ENCODE measurements at places on chromosomes 11 and 22.

DNA sequence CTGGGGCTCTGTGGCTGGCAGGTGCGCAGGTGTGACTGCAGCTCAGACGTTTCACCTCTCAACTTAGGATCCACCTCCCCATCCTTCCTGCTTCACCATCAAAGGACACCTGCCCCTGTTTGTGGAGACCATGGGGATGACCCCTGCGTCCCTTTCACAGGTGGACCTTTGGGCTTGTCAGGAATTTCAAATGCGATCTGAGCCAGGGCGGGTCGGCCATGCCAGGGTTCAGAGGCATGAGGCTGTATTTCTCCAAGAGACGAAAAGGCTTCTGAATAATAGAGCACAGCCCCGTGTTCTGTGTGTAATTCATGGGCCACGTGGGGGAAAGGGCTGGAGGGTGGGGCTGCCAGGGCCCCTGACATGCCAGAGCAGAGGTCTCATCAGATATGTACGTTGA is 668.0 kb downstream of the BRD1 start:
- no peaks in the 10 kb centered on the region for H3K36me3 ChIP-seq
- peaks cover 20% of the 10 kb centered on the region for H3K27me3 ChIP-seq
- no peaks in the 10 kb centered on the region for H3K4me1 ChIP-seq
- ATAC-seq = no peak
- no peak overlapping the region for H3K4me3 ChIP-seq

- H3K4me3 ChIP-seq = no peak overlapping the region
- H3K27ac ChIP-seq = no peak overlapping the region
- H3K27me3 ChIP-seq = no peaks in the 10 kb centered on the region
- ATAC-seq = no peak
- H3K36me3 ChIP-seq = no peaks in the 10 kb centered on the region
These were observed 43.5 kb downstream of the APOL3 start for GRCh38 chr22:36117053-36117554.

DNA sequence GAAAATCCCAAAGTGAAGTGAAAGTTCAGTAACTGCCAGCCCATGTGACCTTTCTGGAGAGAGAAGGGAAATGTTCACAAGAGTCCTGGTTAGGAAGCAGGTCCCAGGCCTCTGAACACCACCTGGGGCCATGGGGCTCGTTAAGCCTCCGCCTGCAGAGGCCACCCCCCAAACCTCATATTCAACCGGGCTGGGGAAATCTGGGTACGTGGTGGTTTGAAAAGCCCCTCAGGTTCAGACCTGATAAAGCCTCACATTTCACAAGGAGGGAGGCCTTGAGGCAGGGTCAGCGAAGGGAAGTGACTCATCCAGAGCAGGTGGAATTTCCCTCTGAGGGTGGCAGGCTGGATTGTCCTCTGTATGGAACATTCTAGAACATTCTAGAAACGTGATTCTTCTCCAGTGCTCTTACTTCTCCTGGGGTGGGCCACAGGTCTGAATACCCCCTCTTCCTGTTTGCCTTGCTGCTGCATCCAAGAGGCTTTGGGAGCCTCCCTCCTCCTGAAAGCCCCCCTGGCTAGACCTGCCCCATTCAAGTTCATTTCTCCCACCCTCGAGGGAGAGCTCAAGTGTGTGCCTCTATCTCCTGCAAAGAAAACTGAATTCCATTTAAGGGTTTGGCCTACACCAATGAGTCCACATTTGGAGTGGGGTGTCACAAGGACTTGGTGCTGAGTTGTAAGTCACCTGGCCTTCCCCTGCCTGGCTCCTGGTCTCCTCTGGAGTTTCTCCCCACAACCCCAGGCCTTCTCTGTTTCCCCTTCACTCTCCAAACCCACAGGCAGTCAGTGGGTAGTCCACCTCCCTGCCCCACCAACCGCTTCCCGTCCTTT is 6.3 kb downstream of the FXYD2 start:
- peak; percentile 57 for ATAC-seq
- H3K27me3 ChIP-seq = no peaks in the 10 kb centered on the region
- H3K27ac ChIP-seq = peak overlapping the region; percentile 97
- H3K4me1 ChIP-seq = peaks cover 78% of the 10 kb centered on the region

- no peak overlapping the region for H3K4me3 ChIP-seq
- no peaks in the 10 kb centered on the region for H3K36me3 ChIP-seq
- H3K27ac ChIP-seq = no peak overlapping the region
- no peak for ATAC-seq
- H3K4me1 ChIP-seq = peaks cover 24% of the 10 kb centered on the region
These were observed 8.0 kb downstream of the TMPRSS6 start for GRCh38 chr22:37101311-37102066.

DNA sequence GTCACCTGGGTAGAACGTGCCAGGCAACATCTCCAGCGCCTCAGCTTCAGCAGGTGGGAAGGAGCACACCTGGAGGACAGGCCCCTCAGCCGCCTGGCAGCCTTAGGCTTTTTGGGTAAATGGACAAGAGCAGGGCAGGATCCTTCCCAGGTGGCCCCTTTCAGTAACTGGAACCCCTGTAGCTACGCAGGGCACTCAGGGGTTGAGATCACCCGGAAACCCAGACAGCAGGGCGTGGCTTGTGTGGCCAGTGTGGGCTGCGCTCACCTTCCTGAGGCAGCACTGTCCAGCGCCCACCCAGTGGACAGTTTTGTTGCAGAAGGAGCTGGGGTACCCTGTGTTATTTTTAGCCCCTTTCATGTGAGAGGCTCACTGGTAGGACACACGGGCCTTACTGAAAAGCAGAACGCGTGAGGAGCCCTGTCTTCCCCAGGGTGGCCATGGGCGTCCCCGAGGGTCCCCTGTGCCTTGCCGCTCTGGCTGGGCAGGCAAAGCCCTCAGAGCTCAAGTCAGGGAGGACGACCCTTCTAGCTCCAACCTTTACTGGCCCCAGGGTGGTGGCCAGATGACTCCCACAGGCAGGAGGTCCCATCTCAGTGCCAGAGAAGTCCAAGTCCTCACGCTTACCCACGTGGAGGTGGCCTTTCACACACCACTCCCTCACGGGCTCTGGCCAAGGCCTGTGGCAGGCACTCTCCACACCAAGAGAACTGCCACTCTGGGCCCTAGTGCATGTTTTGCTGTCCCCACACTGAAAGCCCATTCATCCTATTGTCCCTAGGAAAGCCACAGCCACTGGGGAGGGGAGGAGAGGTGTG is 75.8 kb downstream of the CTTN start:
- H3K27me3 ChIP-seq = peaks cover 20% of the 10 kb centered on the region
- no peak for ATAC-seq
- H3K4me1 ChIP-seq = peaks cover 17% of the 10 kb centered on the region
- H3K36me3 ChIP-seq = no peaks in the 10 kb centered on the region
- H3K4me3 ChIP-seq = no peak overlapping the region

- no peak overlapping the region for H3K27ac ChIP-seq
- no peak overlapping the region for H3K4me3 ChIP-seq
- H3K4me1 ChIP-seq = no peaks in the 10 kb centered on the region
- no peaks in the 10 kb centered on the region for H3K27me3 ChIP-seq
- no peak for ATAC-seq
- H3K36me3 ChIP-seq = no peaks in the 10 kb centered on the region
These were observed 58.1 kb downstream of the CHRDL2 start for GRCh38 chr11:74672956-74673692.

Measured in stimulated activated memory B cell treated with anti-CD40 and anti-IgM and Interleukin-4, amounts not matched to agents 10 μg/mL and 1 μg/mL and 100 μg/mL, for 72 hours (primary cell).